ENCODE measurements at places on chromosomes 6 and 20.

GRCh38 chr20:47221036-47221625 lies 135.4 kb downstream of the ZMYND8 start:
- no peak for DNase-seq

DNA sequence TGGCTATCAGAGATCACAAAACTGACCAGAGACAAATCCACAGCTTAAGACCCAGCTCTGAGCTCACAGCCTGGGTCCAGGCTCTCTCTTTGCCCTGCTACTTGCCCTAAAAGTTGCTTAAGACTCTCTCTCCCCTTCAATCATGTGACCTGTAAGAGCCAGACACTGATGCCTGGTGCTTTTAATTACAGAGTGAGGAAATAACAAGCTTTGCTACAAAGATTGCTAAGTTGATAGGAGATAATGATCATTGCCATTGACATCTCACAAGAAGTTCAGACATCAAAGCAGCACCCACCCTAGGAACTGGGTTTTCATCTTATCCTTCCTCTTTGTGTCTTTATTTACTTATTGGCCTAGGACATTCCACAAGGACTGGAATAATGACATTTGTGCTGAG lies 125.9 kb upstream of the CD93 start:
- no peak for DNase-seq

GRCh38 chr6:117483004-117483644 lies 650 bp downstream of the DCBLD1 start:
- DNase-seq, result peak; percentile 58

- no peak for DNase-seq
These were observed 59.2 kb upstream of the TINAG start for GRCh38 chr6:54248994-54249393.

GRCh38 chr6:98967616-98968015 lies 19.9 kb upstream of the FBXL4 start:
- DNase-seq, result no peak

GRCh38 chr6:159602431-159603041 lies 90.5 kb downstream of the SOD2 start:
- peak; percentile 6 for DNase-seq

DNA sequence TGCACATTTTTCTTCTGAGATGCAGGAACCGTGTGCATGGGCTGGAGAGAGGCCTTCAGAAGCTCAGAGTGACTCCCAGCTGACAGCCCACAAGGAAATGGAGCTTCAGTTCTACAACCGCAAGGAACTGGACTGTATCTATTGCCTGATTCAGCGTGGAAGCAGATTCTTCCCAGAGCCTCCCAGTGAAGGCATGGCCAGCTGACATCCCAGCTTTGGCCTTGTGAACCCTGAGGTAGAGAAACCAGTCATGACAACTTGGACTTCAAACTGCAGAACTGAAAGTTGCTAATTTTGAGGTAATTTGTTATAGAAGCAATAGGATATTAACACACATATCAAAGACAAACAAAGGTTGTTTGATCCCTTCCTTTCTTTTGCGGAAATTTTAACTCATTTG lies 94.3 kb upstream of the NOX3 start:
- no peak for DNase-seq

GRCh38 chr6:118553132-118553531 lies 5.0 kb downstream of the PLN start:
- no peak for DNase-seq

DNA sequence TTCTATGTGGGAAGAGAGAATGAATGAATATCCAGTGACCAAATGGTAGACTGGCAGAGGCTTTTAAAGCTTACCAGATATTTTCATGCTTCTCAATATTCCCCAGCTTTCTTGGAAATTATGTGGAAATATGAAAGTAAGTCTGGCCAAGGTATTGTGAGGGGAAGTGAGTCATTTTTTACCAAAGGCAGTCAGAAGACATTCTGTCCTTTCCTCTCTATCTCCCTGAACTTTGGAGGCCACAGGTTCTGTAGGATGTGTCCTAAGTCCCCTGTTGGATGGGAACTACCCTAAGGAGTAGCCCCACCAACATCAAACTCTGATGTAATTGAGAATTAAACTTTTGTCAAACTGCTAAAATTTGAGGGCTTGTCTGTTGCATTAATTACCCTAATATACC lies 593.8 kb upstream of the NRSN1 start:
- peak; percentile 29 for DNase-seq

DNA sequence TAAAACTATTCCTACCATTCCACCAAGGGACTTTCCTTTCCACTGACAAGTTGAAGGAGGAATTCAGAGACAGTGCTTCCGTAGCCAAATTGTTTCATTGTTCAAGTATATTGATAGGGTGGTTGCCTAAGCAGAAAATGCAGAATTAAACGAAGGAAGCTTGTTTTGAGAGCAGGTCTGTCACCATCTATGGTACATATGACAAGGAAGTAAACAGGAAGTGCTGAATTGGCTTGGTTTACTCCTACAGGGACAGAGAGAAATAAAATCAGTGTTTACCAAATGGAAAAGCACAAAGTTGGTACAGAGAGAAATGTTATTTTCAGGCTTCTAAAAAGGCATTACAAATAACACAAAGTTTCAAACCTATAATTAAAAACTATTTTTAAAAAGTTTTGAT lies 421.8 kb downstream of the CDC5L start:
- no peak for DNase-seq

DNA sequence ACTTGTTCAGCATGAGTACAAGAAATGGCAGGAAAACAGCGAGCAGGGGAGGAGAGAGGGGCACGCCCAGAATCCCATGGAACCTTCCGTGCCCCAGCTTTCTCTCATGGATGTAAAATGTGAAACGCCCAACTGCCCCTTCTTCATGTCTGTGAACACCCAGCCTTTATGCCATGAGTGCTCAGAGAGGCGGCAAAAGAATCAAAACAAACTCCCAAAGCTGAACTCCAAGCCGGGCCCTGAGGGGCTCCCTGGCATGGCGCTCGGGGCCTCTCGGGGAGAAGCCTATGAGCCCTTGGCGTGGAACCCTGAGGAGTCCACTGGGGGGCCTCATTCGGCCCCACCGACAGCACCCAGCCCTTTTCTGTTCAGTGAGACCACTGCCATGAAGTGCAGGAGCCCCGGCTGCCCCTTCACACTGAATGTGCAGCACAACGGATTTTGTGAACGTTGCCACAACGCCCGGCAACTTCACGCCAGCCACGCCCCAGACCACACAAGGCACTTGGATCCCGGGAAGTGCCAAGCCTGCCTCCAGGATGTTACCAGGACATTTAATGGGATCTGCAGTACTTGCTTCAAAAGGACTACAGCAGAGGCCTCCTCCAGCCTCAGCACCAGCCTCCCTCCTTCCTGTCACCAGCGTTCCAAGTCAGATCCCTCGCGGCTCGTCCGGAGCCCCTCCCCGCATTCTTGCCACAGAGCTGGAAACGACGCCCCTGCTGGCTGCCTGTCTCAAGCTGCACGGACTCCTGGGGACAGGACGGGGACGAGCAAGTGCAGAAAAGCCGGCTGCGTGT lies 11.6 kb downstream of the TNFAIP3 start:
- no peak for DNase-seq

DNA sequence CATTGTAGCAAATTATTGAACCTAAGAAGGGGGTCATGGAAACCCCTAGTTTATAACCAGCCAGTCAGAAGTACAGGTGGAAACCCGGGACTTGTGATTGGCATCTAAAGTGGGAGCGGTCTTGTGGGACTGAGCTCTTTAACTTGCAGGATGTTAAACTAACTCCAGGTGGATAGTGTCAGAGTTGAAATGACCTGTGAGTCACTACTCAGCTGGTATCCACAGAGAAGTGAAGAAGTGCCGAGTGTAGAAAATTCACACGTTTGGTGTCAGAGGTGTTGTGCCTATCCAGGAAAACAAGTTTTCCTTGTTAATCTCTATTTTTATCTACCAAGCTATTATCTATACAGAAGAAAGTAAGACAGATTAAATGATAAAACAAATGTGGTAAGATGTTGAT lies 179.7 kb downstream of the ADGRG6 start:
- DNase-seq, result no peak

GRCh38 chr20:13515796-13516558 lies 122.8 kb downstream of the TASP1 start:
- no peak for DNase-seq

GRCh38 chr6:134145786-134146185 lies 93.4 kb upstream of the SLC2A12 start:
- peak; percentile 69 for DNase-seq

- no peak for DNase-seq
These were observed 110.5 kb upstream of the MTHFD1L start for GRCh38 chr6:150755042-150755441.
